ENCODE measurements at places on chromosomes 6 and 20. TPM values are rescaled to one million over a fixed set of nuclear protein-coding genes. Genes with fewer than 3 reads are reported as not detected.

Gene CENPW
- total RNA-seq, result not detected

Gene ADGRF5
- 4.9 TPM for total RNA-seq

Gene SLC17A3
- total RNA-seq, result not detected

- no peak for DNase-seq
These were observed 19.8 kb downstream of the TRDN start for GRCh38 chr6:123616942-123617341.

GRCh38 chr6:14182916-14183315 lies 65.3 kb downstream of the CD83 start:
- DNase-seq, result no peak

GRCh38 chr6:28981431-28981832 lies 23.7 kb downstream of the ZNF311 start:
- DNase-seq, result peak; percentile 73

DNA sequence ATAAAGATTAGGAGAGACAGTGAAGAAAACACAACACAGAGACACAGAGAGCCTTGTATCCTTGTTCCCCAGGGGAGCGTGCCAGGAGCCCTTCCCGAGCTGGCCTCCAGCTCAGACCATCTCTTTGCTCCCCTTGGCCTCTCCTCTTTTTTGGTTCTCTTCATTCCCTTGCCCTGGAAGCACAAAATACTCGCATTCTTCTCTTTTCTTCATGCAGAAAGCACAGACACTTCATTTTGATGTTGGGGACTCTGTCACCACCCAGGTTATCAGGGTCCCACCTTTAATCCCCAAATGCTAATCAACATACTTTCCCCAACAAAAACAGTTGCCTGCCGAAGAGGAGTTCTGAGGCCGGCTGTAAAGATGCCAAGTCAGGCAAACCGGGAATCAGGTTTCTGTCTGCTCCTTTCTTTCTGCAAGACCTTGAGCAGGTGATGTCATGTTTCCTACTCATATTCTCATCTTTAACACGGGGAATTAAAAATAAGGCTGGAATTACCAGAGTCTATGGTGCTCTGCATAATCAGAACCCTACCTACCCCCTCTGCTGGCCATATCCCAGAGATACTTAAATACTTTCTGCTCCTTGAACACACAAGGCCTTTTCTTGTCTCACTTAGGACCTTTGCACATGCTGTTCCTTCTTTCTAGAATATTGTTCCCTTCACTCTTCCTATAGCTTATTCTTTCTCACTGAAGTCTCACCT lies 21.7 kb downstream of the TGM6 start:
- no peak for DNase-seq

- peak; percentile 34 for DNase-seq
These were observed at the start of gene PI3 for GRCh38 chr20:45174434-45175364. Gene PI3 (plus strand): TSS chr20:45174902. CDS start chr20:45174923, 21 bp downstream.

DNA sequence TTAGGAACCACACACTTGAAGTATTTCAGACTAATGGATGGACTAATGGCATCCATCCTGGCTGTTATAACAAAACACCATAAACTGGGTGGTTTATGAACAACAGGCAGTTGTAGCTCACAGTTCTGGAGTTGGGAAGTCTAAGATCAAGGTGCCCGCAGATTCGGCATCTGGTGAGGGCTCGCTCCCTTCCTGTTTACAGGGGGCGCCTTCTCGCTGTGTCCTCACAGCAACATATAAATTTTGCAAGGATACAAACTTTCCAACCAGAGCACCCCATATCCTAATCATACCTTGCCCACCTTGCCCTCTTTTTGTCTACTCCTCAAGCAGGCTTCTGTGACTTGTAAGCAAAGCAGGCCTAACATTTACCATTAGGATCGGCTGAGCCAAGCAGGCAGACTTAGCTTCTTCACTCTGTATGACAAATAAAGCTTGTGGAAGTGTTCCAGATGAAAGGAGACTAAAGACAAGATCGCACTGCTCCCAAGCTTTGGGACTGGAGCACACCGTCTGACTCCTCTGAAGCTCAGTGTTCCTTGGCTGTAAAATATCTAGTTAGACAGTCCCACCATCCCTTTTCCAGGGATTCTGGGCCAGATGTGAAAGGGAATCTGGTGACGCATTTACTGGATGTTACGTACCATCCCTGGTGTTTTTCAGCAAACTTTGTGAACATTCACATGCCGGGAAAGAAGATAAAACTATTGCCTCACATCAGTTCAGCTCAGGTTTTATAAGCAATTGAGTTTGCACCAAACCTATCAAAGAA lies 34.9 kb downstream of the GFOD1 start:
- DNase-seq, result no peak

DNA sequence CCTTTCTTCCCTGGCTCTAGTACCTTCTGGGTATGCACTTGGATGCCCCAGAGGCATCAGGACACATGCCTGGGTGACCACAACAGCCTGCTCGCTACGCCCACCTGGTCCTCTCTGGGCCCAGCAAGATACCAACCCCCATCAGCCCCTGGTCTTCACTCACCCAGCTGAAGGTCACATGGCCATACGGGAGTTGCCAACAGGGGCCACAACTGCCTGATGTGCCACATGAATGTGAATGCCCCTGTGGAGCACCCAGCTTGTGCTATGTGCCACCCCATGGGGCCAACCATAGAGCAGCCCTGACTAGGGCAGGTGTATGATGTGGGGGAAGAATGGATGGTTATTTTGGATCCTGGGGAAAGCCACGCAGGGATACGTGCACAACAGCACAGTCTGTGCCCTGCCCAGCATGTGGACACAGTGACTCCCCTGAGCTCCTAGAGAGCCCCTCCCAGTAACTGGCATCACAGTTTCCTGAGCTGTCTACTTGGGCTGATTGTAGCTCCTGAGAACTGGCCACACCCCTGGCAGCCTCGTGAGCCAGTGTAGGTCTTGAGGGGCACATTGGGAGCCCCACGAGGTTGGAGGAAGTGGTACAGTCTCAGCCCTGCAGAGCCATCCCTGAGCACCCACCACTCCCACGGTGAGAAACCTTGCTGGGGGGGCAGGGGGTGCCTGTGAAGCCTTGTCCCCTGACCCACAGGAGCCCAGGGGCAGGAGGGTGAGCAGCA lies 10.5 kb upstream of the PCMTD2 start:
- no peak for DNase-seq

- DNase-seq, result no peak
These were observed 4.8 kb downstream of the COL19A1 start for GRCh38 chr6:69871107-69871506.

DNA sequence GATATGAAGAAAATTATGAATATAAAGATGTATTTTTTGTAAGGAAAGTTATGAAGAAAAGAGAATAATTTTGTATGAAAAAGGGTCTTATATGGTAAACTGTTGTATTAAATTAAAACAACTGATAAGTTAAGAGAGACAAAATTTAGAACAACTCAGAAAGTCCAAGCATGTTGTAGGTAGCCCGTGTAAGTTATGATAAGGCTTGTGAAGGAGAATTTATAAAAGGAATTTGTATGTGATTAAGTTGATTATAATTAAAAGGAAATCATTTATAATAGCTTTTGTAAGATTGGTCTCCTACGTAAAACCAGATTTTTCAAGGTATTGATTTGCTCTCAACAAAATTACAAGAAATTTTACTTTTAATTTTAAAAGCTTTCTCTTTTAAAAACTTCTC lies 1579.3 kb downstream of the HACE1 start:
- DNase-seq, result no peak

DNA sequence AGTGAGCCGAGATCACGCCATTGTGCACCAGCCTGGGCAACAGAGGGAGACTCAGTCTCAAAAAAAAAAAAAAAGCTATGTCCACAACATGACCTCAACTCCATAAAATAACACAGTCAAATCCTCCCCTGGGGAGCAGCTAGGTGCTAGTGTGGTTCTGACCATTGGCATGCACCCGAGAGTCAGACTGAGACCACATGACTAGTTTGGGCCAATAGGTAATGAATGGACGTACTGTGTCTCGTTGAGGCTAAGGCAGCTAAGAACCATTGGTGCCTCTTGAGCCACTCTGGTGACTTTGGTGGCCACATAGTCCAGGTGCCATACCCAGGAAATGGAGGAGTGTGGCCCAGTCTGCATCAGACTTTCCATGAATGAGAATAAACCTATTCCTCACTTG lies 40.3 kb downstream of the ATP9A start:
- DNase-seq, result no peak

DNA sequence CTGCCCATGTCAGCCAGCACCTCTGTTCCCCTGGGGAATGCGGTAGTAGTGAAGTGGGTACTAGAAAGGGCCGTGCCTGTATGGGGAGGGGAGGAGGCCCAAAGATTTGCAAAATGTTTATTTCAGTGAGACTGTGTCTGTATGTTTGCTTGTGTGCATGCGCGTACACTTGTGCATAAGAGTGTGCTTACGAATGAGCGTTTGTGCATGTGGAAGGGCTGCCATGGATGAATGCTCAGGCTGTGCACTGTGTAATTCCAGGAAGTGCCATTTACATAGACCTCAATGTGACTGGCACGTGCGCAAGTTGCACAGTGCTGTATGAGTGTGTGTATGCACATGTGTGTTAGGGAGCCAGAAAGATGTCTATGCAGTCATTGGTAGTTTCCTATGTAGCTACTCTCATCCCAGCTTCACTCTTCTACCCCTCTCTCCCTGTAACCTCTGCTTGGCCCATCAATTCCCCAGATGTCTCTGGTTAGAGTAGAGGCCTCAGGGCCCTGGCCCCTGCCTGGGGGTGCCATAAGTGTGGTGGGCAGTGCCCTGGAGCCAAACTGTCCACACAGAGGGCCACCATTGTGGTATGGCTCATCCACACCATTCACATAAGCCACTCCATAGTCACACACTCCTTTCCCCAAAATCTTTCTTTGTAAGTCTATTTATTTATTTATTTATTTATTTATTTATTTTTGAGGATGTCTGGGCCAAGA lies 26.8 kb upstream of the SLC22A7 start:
- no peak for DNase-seq

DNA sequence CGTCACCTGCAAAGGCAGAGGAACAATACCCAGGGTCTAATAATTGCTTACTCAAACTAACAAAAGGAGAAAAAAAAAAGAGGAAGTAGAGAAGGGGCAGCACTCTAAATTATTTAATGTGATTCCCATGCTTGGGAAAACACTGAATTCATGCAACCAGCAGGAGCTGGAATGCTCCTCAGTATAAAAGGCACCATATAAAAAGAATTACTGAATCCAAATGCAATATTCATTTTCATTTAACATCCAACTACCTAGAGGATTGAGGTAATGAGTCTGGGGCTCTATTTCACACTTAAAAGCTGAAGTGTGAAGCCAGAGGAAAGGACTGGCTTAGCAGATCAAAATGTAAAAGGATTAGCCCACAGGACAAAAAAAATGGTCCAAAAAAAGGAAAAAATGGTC lies 8.7 kb downstream of the B4GALT5 start:
- DNase-seq, result no peak

GRCh38 chr6:52603000-52603795 lies 26.3 kb upstream of the TRAM2 start:
- DNase-seq, result no peak

GRCh38 chr20:20593447-20594170 lies 118.8 kb downstream of the RALGAPA2 start:
- DNase-seq, result peak; percentile 22

DNA sequence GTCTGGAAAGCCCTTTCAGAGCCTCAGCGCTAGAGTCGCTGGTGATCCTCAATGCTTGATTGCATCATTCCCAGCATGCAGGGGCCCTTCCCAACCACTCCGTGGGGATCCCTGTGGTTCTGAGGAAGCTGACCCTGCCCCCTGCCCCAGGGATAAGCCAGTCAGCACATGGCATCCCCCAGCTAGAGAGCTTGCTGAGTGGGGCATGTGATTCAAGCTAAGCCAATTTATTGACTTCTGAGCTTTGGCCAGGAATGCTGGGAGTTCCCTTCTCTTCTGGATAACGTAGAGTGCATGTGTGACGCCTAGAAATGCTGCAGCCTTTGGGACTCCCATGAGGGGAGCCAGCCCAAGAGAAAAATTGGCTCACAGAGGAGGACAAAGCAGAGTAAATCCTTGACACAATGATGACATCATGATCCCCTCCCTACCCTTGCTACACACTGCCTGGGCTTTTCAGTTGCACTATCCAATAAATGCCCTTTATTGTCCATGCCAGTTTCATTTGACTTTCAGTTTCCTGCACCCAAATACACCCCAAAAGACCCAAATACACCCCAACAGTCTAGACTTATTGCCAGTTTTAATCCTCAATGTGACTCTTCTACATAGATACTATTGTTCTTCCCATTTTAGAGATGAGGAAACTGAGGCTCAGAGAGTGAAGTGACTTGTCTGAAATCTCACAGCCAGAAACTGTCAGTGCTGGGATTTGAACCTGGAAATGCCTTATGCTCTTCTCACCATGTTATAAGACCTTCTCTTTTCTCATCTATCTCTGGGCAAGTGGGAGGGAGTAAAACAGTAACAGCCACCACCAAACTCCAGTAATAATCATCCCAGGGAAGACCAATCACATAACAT lies 34.3 kb downstream of the KCNB1 start:
- no peak for DNase-seq

DNA sequence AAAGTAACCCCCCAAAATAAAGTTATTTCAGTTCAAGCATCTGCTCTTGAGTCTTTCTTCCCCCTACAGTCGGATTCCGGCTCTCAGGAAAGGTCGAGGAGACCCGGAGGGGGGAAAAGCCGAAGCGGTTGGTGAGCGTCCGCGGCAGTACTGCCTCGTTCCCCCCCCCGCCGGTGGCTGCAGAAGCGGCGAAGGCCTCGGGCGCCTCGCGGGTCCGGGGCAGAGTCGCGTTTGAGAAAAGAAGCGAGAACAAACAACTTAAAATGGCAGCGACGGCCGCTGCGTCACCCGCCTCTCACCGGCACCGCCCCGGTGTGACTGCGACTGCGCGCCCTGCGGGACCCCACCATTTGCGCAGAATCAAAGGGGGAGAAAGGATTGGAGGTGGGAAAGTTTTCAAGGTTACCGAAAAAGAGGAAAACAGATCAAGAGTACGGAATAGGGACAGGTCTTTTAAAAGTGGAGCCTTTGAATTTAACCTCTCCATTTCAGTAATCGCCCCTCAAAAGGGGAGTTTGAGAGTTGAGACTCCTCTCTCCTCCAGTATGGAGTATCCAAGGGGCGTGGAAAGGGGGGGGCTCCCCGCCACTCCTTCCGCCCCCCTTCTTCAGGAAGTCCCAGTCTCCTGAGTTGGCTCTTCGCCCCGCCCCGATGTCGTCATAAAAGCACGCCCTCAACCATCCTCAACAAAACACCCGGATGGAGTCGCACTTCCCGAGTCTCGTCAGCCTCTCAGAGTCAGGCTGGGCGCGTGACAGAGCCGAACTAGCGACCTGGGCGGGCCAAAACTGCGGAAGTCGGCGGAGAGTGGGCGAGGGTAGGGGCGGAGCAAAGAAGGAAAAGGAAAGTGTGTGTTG lies 1.9 kb upstream of the C6orf62 start:
- peak; percentile 100 for DNase-seq

DNA sequence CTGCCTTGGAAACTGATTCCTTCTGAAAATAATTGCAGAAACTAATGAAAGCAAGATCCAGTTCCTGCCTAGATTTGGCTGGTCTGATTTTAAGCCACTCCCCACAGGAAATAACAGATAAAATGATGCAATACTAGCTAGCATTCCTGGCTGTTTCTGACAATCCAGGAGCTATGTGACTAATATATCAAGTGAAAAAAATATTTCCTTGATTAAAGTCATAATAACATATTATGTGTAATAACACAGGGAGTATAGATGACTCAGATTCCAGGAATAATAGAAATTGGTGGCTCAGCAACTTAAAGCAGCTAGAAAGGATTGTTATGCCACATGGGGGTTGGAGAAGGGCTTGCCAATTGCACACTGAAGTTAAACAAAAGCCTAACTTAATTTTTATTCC lies 182.7 kb upstream of the SALL4 start:
- no peak for DNase-seq

GRCh38 chr20:14617123-14617522 lies 279.7 kb upstream of the FLRT3 start:
- no peak for DNase-seq

- no peak for DNase-seq
These were observed 35.2 kb downstream of the GPX6 start for GRCh38 chr6:28480253-28480932.

- DNase-seq, result no peak
These were observed 234.3 kb upstream of the PLN start for GRCh38 chr6:118313762-118314161.

Data from body of pancreas (tissue), 4 donors.